Smooth muscle cell of trachea (primary cell): ENCODE measurements at places on chromosomes 6 and 20. TPM values are rescaled to one million over a fixed set of nuclear protein-coding genes. Genes with fewer than 3 reads are reported as not detected.

Gene UBD
- total RNA-seq = 0.66 TPM in 1 of 2 replicates, not detected in the other

Gene FBXO30
- 16.2 and 21.1 TPM in 2 replicates for total RNA-seq

Gene ANKEF1
- 2.9 and 5.0 TPM in 2 replicates for total RNA-seq

Gene NRSN2
- 62.2 and 67.9 TPM in 2 replicates for total RNA-seq

Gene PARD6B
- 0.44 and 0.66 TPM in 2 replicates for total RNA-seq

Gene RIOK1
- total RNA-seq = 12.4 and 15.7 TPM in 2 replicates

Gene NQO2
- 29.5 and 31.9 TPM in 2 replicates for total RNA-seq

Gene SIRPD
- not detected in 2 replicates for total RNA-seq

Gene MAS1
- total RNA-seq = not detected in 2 replicates

Gene FAM83C
- total RNA-seq = not detected in 2 replicates

Gene FOXF2
- 55.7 and 70.8 TPM in 2 replicates for total RNA-seq

Gene PHACTR3
- total RNA-seq = not detected in 2 replicates

Gene STMND1
- not detected in 2 replicates for total RNA-seq

Gene ARHGAP40
- not detected in 2 replicates for total RNA-seq

Gene SAMD10
- 0.58 and 0.99 TPM in 2 replicates for total RNA-seq

Gene SLC16A10
- total RNA-seq = not detected in 2 replicates

Gene F13A1
- total RNA-seq = not detected in 2 replicates

Gene SRSF12
- total RNA-seq = not detected in 2 replicates

Gene PTPN1
- 19.3 and 21.5 TPM in 2 replicates for total RNA-seq

Gene TFAP2D
- total RNA-seq = not detected in 2 replicates

Gene GJA10
- total RNA-seq = not detected in 2 replicates

Gene SNRNP48
- 9.4 and 15.9 TPM in 2 replicates for total RNA-seq

Gene SIRPA
- 25.7 and 26.5 TPM in 2 replicates for total RNA-seq

Gene SLC22A7
- total RNA-seq = not detected in 2 replicates

Gene ZBTB46
- total RNA-seq = 9.9 and 17.5 TPM in 2 replicates

Gene BTNL2
- total RNA-seq = not detected in 2 replicates

Gene ADGB
- not detected in 2 replicates for total RNA-seq

Gene ZNF391
- 1.8 and 2.3 TPM in 2 replicates for total RNA-seq

Gene KIFC1
- 1.8 and 36.2 TPM in 2 replicates for total RNA-seq

Gene TFAP2A
- total RNA-seq = under 0.01 and 0.29 TPM in 2 replicates

Gene HLA-DRB1
- total RNA-seq = 0.17 TPM in 1 of 2 replicates, not detected in the other

Gene NDUFAF5
- total RNA-seq = 10.9 and 19.1 TPM in 2 replicates

Gene DEFB126
- not detected in 2 replicates for total RNA-seq
